ENCODE measurements at places on chromosomes 3 and 15.
A peak's percentile ranks its signal among the peaks of the same experiment; 100 is the strongest.

GRCh38 chr3:195182470-195182795, 88.5 kb downstream of the XXYLT1 start:
- no peak for DNase-seq

DNA sequence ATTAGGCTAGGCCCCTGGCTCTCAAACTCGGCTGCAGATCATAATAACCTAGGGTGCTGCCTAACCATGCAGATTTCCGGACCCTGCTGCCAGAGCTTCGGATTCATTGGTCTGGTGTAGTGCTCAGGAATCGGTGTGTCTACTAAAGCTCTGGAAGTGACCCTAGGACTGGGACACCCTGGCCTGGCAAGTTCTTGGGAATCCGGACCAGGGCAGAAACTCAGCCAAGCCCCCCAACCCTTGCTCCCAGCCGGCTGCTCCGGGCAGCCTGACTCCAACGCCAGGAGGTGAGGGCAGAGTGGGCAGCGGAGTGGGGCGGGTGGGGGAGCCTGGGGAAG, 23.0 kb downstream of the IGDCC3 start:
- DNase-seq = no peak

DNA sequence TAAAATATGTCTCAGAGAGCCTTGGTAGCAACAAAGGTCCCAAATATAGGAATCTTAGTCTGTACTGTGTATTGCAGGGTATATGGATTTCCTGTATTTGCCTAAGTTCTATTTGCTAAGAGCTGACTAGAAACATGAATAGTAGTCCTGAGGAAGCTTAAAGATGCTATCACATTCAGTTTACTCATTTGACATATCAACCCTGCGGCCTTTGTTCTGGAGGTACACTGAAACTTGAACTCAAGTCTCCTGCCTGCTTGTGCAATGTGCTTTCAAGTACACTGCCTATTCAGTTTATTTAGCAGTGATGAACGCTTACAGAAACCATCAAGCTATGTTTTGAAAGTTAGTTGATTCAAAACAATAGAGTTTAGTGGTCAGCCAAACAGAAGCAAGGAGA, 21.1 kb downstream of the IL1RAP start:
- DNase-seq = no peak

GRCh38 chr15:22888120-22888859, 49.8 kb downstream of the NIPA2 start:
- no peak for DNase-seq

DNA sequence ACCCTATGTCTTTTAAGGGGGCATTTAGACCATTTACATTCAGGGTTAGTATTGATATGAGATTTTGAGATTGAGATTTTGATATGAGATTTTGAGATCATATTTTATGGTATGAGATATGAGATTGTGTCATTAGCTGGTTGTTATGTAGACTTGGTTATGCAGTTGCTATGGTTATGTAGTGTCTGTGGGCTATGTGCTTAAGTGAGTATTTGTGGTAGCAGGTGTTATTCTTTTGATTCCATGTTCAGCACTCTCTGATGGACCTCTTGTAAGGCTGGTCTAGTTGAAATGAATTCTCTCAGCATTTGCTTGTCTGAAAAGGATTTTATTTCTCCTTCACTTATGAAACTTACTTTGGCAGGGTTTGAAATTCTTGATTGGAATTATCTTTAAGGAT, 225.4 kb downstream of the SATB1 start:
- DNase-seq = no peak

GRCh38 chr3:13571264-13571663, 22.3 kb downstream of the FBLN2 start:
- no peak for DNase-seq

- no peak for DNase-seq
These were observed 41.2 kb downstream of the PCCB start for GRCh38 chr3:136291302-136291701.

DNA sequence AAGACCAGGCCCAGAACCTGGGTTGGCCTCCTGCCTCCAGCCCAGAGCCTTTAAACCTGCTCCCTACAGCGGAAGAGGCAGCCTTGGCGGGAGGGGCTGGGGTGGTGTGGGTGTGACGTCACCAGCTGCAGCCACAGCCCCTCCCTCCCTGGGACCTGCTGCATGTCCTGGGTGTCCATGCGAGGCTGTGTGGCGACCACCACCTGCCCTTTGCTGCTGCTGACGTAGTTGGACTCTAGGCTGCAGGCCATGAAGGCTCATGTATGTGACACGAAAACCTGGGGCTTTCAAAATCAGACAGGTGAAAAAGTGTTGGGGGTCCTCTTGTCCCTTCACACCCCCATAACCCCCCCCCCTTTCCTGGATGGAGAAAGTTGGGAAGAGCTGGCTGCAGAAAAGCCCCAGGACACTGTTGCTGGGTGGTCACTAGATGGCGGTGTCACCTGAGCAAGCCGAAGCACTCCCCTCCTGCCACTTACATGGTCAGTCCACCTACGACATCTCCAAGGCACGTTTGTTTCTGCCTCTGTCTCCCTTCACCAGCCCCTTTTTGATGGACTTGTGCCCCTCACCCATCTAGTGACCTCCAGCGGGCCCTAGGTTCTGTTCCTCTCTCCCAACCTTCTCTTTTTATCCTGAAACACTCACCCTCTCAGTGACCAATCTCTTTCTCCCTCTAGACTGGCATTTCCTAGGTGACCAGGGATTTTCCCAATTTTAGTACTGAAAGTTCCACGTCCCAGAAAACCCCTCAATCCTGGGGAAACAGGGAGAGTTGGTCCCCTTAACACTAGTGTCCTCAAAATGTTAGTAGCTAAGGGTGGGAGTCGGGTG, 35.2 kb downstream of the SLC6A20 start:
- peak; percentile 83 for DNase-seq

GRCh38 chr15:94723801-94724200, 492.4 kb downstream of the MCTP2 start:
- no peak for DNase-seq

GRCh38 chr3:61673651-61674050, 112.3 kb downstream of the PTPRG start:
- DNase-seq = no peak

- peak; percentile 38 for DNase-seq
These were observed 35.8 kb upstream of the THSD4 start for GRCh38 chr15:71079208-71080044.

- no peak for DNase-seq
These were observed 38.1 kb upstream of the LACTB start for GRCh38 chr15:63083541-63083940.

- no peak for DNase-seq
These were observed 76.1 kb downstream of the TOP2B start for GRCh38 chr3:25588441-25589103.

GRCh38 chr15:43429687-43430086, 58.8 kb downstream of the TUBGCP4 start:
- DNase-seq = no peak

GRCh38 chr3:77125966-77126365, 86.1 kb downstream of the ROBO2 start:
- no peak for DNase-seq

DNA sequence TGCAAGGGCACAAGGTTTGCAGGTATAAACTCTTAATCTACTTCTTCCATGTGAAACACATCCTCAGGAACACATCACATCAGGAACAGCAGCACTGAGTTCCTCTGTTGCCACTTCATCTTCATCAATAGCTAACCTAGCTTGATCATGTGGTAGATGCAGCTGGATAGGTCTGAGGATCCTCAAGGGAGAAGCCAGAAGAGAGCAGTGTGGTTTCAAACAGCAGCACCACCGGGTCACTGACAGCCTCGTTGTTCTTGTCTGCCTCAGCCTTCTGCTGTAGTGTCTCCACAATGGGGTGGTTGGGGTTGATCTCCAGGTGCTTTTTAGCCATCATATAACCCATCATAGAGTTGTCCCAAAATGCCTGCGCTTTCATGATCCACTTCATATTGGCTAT, 58.8 kb downstream of the ADAM10 start:
- no peak for DNase-seq

DNA sequence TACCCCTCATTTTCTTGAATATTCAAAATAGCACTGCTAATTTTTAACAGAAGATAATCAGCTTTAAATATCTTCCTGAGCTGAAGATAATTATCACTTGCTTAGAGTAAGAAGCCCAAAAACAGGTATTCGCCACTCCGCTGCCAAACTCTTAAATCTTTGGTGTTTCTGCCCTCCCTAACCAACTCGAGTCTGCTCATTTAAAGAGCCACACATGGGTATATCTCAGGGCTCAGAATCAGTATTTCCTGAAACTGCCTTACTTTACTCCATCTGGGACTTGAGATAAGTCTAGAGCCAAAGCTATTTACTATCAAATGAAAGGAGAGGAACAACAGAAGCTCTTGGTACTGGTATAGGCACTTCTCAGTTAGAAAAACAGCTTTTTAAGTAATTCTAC, 10.8 kb downstream of the PDCD10 start:
- no peak for DNase-seq

GRCh38 chr3:114144909-114145688, 33.8 kb downstream of the DRD3 start:
- DNase-seq = no peak

- DNase-seq = no peak
These were observed 146.2 kb upstream of the DPH6 start for GRCh38 chr15:35691891-35692867.

GRCh38 chr3:59318881-59319280, 269.1 kb upstream of the CFAP20DC start:
- no peak for DNase-seq

- DNase-seq = no peak
These were observed 33.2 kb downstream of the ARNT2 start for GRCh38 chr15:80437334-80437891.

- DNase-seq = no peak
These were observed 16.7 kb downstream of the MEGF11 start for GRCh38 chr15:66236806-66237375.

DNA sequence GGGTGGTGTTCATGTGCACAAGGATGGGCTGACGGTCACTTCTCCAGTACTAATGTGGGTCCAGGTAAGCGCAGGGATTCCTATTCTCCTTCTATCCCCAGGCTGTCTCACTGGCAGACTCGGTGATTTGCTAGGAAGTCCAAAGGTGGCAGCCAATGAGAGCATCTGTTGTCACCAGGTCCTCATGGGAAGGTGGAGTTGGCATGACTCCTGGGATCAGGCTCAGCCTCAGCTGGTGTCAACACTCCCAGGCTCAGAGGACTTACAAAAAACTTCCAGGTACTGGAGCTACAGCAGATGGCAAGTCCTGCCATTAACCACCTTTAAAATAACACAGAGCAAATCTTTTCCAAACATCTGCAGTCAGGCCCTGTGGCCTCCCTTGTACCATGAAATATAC, 13.8 kb downstream of the XYLB start:
- no peak for DNase-seq

DNA sequence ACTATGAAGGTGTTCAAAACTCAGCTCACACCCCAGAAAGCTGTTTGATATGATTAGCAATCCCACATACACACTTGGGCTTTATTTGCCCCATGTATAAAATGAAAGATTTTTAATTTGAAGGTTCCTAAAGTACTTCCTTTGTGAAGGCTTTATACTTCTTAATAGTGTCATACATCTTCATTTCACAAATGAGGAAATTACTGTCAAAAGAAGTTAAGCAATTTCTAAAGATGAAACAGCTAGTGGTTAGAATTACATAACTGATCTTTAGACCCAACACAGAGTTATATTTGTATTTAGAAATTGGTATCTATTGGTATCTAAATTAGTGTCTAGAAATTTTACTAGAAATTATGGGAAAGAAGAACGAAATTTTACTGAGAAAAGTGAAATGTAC, 7.1 kb downstream of the CD200R1 start:
- no peak for DNase-seq

- no peak for DNase-seq
These were observed 3.2 kb upstream of the DHX30 start for GRCh38 chr3:47799733-47800132.

DNA sequence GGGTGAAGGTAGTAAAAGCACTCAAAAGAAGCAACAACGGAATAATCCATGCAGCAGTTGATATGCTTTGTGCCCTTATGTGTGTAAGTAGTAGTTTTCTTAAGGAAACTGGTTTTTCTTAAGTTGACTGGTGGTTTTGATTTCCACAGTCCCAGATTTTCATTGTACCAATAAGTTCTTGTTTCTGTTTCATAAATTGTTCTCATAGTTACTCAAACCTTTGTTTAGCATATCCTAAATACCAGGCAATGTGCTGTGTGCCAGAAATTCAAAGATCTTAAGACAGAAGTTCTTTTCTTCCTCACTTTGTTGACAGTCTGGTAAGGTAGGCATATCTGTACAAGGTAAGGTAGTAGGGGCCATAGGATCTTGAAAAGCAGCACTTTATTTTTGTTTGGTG, 40.0 kb downstream of the DNAJC13 start:
- no peak for DNase-seq

DNA sequence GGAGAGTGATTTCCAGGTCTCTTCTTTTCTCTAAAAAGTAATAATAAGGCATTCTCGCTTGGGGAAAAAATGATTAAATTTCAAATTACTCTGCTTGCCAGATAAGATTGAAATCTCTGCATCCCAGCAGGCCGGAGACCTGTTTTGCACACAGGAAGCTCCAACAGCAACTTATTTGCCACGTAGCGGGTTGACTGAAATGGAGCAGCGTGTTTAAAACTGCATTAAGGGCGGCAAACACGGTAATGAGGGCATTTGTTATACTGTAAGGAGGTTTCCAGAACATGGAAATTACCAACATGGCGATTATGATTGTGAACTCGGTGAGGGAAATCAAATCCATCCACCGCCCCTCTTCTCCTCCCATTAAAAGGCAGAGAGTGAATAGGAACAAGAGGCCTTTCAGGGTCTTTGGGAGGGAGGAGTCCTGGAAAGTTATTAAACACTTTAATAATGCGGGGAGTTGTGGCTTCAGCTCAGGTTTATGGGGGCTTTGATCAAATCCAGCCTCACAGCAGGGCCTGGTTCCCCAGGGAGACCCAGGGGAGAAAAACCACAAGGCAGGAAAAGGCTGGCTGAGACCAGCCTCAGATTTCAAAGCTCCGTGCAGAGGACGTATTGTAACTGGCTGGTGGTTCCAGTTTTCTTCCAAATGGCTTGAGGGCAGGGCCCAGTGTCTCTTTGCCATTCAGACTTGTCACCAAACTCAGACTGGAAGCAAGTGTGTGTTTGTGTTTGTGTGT, 242.3 kb downstream of the TLE3 start:
- no peak for DNase-seq

DNA sequence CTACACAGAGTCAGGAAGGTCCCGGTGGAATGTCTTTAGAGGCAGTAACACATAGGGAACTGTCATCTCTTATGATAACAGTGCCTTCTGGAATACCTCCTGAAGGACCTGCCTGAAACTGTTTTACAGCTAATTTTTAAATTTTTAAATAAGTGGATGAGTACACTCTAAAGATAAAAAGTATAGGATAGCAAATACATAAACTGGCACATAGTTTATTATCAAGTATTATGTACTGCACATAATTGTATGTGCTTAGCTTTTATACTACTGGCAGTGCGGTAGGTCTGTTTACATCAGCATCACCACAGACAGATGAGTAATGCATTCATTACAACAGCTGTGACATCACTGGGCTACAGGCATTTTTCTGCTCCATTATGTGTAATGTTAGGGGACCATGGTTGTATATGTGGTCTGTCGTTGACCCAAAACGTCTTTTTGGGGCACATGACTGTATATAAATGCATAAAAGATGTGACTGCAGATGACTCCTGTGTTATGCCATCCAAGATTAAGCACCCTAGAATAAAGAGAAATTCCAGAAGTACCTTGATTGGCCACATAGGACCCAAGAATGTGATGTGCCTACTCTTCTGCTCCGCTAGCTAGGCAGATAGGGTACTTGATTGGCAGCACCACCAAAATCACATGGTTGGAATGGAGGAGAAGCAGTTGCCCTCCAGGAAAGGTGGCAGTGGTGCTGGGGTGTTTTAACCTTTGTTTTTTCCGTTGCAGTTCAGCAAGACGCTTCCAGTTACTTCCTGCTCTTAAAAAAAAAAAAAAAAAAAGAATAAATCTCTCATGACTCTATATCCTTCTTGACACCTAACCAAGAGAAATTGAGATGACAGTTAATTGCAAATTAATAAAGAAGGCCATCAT, 3.3 kb downstream of the VPS8 start:
- DNase-seq = no peak

Data from HEK293T (cell line).